Liver (tissue), 10 donors: ENCODE measurements at places on chromosomes 11 and 22. TPM values are rescaled to one million over a fixed set of nuclear protein-coding genes. Genes with fewer than 3 reads are reported as not detected.

The UPK3A gene
- total RNA-seq, result not detected

The BEST1 gene
- 1.6 TPM for total RNA-seq

The FGF4 gene
- not detected for total RNA-seq

The IGSF9B gene
- 0.33 TPM for total RNA-seq
